Uterus (tissue), 4 donors: ENCODE measurements at places on chromosomes 13 and 19.

DNA sequence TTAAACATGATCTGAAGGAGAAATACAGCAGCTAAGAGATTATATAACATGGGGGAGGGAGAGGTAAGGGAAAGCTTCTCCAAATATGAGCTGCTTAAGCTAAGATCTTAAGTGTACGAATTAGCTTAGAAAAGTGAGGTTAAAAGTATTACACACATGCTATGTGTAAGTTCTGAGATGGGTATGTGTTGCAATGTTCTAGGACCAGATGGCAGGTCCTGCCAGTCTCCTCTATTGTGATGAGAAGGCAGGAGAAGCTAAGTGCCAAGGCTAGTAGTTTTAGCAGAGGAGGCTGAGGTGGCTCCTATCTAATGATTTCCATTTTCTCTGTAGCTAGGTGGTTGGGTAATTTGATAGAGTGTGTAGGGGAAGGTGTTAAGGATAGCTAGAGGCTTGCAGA, 57.6 kb downstream of the MICU2 start:
- no peak for DNase-seq

GRCh38 chr19:5091018-5091683, 122.2 kb downstream of the KDM4B start:
- peak; percentile 40 for DNase-seq

GRCh38 chr19:36891768-36892357, 24.2 kb downstream of the ZNF829 start:
- no peak for DNase-seq

GRCh38 chr19:52786078-52786463, 520 bp downstream of the ZNF600 start:
- peak; percentile 15 for DNase-seq

- DNase-seq = no peak
Observed at GRCh38 chr13:99796175-99796819, 175.3 kb downstream of the ZIC5 start.
